ENCODE measurements at places on chromosomes 2 and 18. TPM values are rescaled to one million over a fixed set of nuclear protein-coding genes. Genes with fewer than 3 reads are reported as not detected.
A peak's percentile ranks its signal among the peaks of the same experiment; 100 is the strongest.

GRCh38 chr2:65015731-65016130, 26.5 kb downstream of the SLC1A4 start:
- H3K4me1 ChIP-seq, result no peaks in the 10 kb centered on the region
- DNase-seq, result no peak

DNA sequence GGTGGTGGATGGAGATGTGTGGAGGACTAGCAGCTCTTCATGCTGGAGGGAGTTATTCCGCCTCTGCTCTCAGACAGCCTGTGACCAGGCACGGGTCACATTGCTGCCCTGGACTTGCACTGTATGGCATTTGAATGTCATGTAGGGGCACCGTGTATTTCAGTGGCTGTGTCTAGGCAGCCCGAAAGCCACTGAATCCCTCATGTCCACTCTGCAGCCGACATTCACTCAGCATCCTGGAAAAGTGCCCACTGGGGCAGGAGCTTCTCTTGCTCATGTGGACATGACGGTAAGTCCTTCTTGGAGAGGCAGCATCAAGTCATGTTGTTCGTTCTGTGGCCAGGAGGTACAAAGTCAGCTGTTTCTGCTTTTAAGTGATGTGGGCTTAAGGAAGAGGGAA, 127.9 kb downstream of the SH3RF3 start:
- no peaks in the 10 kb centered on the region for H3K4me1 ChIP-seq
- no peaks in the 10 kb centered on the region for H3K36me3 ChIP-seq
- H3K4me3 ChIP-seq, result no peak overlapping the region
- no peaks in the 10 kb centered on the region for H3K27me3 ChIP-seq
- DNase-seq, result no peak

GRCh38 chr18:23828426-23828825, 139.2 kb downstream of the LAMA3 start:
- H3K4me3 ChIP-seq, result no peak overlapping the region
- H3K27ac ChIP-seq, result peak overlapping the region; percentile 70
- DNase-seq, result peak; percentile 4
- no peaks in the 10 kb centered on the region for H3K36me3 ChIP-seq
- H3K27me3 ChIP-seq, result no peaks in the 10 kb centered on the region
- H3K4me1 ChIP-seq, result peaks cover 15% of the 10 kb centered on the region

DNA sequence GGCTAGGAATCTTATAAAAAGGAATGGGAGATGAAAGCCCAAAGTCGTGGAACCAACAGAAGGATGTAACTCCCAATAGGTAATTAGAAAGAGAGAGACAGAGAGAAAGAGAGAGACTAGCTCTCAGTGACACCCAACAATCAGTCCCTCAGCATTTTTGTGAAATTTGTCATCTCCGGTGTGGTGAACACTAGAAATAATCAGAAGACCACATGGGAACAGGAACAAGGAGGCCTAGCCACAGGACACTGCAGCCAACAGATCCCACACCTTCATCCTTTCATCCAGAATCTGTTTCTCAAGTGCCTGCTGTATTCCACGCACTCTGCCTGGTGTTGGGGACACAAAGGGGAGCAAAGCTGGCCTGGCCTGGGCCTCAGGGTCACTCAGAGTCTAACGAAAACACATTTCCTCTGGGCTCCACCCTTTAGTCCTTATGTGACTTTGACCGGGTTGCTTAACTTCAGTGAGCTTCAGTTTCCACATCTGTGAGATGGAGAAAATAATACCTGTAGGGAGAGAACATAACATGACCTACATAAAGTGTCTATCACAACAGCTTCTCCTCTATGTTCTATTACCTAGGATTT, 53.1 kb downstream of the EHD3 start:
- no peaks in the 10 kb centered on the region for H3K36me3 ChIP-seq
- H3K4me3 ChIP-seq, result no peak overlapping the region
- H3K27ac ChIP-seq, result no peak overlapping the region
- DNase-seq, result no peak
- H3K4me1 ChIP-seq, result no peaks in the 10 kb centered on the region

DNA sequence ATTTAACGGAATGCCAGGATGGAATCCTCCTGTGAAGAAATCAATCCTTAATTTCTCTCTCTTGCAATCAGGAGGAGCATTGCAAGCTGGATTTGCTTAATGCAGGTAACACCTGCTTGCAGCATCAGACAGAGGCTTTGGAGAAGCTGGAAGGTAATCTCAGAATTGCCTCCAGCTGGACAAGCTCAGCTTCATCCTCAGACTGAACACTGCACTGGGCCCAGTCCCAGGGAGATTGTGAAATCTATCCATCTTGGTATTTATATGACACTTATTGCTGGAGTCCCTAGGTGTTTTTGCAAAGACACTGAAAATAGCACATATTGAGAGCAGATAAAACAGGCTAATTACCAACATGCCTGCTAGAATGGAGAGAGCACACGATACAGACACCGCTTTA, 179.4 kb upstream of the SESTD1 start:
- DNase-seq, result no peak
- H3K27me3 ChIP-seq, result peaks cover 6% of the 10 kb centered on the region
- H3K27ac ChIP-seq, result no peak overlapping the region
- no peak overlapping the region for H3K4me3 ChIP-seq
- no peaks in the 10 kb centered on the region for H3K4me1 ChIP-seq

Gene CPO
- total RNA-seq, result not detected

DNA sequence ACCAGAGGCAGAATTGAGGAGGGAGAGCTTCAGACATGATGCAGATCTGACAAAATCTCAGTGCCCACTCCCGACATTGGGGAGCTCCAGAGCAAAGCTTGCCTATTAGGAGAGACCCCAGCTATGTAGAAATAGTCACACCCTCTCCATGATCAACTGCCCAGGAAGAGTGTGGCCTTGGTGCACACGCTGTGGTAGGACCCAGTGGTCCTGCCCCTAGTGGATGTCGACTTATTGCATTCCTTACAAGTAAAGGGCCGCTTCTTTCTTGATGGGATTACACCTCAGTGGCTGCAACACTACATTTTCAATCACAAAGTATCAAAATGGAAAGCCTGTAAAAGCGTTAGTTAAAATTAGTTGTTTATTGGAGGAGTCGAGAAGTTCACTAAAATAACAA, 64.2 kb downstream of the VRK2 start:
- H3K27me3 ChIP-seq, result no peaks in the 10 kb centered on the region
- no peak for DNase-seq
- no peak overlapping the region for H3K4me3 ChIP-seq
- no peaks in the 10 kb centered on the region for H3K36me3 ChIP-seq

Gene IL37
- total RNA-seq, result not detected

GRCh38 chr2:136243638-136244535, 125.9 kb upstream of the CXCR4 start:
- peaks cover 29% of the 10 kb centered on the region for H3K4me1 ChIP-seq
- H3K27ac ChIP-seq, result no peak overlapping the region
- H3K36me3 ChIP-seq, result no peaks in the 10 kb centered on the region
- no peaks in the 10 kb centered on the region for H3K27me3 ChIP-seq

DNA sequence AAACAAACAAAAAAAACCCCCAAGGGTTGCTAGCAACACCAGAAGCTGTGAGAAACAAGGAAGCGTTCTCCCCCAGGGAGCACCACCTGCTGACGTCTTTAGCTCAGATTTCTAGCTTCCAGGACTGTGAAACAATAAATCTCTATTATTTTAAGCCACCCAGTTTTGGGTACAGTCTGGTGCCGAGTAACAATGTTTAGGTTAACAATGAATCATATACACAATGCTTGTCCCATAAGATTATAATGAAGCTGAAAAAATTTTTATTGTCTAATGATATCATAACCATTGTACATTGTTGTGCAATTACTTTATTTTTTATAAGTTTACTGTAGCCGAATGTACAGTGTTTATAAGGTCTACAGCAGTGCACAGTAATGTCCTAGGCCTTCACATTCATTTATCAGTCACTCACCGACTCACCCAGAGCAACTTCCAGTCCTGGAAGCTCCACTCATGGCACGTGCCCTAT, 72.1 kb upstream of the CAB39 start:
- H3K4me1 ChIP-seq, result peaks cover 35% of the 10 kb centered on the region
- no peaks in the 10 kb centered on the region for H3K36me3 ChIP-seq
- H3K4me3 ChIP-seq, result no peak overlapping the region
- DNase-seq, result no peak
- H3K27me3 ChIP-seq, result no peaks in the 10 kb centered on the region

Gene RBKS
- total RNA-seq, result 3.0 TPM

DNA sequence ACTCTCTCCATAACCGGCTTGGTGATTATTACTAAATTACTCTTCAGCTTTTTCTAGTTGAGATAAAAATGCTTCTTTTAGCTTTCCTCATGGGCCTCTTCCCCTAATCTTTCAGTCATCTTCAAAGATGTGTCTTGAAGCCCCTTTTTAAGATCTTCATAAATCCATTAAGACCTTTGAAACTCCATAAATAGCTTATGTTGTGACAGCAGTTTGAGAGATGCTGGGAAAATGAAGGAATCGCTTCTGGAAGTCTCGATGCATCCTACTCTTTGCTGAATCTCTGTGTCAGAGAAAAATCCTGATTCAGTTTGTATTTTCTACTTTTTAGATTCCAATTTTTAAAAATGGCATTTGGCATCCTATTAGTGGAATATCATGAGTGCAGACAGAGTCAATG, 13.0 kb downstream of the SCYGR4 start:
- H3K4me1 ChIP-seq, result no peaks in the 10 kb centered on the region
- no peak overlapping the region for H3K4me3 ChIP-seq
- no peak overlapping the region for H3K27ac ChIP-seq
- H3K27me3 ChIP-seq, result peaks cover 4% of the 10 kb centered on the region
- H3K36me3 ChIP-seq, result no peaks in the 10 kb centered on the region

Gene SERPINB12
- not detected for total RNA-seq

DNA sequence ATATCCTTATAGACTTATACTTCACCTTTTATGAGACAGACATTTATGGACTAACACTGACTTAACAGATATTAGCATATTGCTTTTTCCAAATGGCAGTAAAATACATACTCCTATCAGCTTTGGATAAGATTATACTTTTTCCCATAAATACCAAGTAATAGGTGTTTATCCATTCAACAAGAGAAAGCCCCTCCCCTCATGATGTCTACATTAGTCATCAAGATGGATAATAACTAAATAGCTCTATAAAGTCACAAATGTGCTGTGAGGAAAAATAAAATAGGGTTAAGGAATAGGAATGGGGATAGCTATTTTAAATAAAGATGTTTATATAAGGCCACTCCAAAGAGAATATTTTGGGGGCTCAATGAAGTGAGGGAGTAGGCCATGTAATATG, 39.4 kb downstream of the CSRNP3 start:
- H3K27ac ChIP-seq, result no peak overlapping the region
- no peak for DNase-seq
- H3K27me3 ChIP-seq, result no peaks in the 10 kb centered on the region
- H3K36me3 ChIP-seq, result no peaks in the 10 kb centered on the region
- H3K4me3 ChIP-seq, result no peak overlapping the region

DNA sequence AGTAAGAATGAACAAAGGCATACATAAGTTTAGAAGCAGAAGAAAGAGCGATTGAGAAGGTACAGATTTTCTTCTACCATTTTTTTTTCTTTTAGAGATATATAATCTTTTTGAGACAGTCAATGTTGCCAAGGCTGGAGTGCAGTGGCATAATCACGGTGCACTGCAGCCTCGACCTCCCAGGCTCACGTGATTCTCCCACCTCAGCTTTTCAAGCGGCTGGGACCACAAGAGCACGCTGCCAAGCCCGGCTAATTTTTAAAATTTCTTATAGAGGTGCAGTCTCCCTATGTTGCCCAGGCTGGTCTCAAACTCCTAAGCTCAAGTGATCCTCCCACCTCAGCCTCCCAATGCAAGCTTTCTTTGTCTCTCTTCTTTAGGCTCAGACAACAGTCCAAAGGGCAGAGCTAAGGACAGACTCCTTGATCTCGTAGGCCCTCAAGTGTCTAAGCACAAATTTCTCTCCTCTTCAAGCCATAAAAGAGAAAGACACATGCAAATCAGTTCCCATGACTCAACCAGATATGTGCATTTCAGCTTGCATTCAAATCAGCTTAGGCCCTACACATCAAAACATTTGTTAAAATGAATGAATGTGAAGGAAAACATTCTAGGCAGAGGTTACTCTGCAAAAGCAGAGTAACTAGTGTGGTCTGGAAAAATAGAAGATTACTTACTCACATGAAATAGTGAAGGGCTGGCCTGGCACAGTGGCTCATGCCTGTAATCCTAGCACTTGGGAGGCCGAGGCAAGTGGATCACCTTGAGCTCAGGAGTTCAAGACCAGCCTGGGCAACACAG, 18.0 kb downstream of the ITSN2 start:
- H3K27me3 ChIP-seq, result no peaks in the 10 kb centered on the region
- DNase-seq, result no peak
- peaks cover 35% of the 10 kb centered on the region for H3K4me1 ChIP-seq

GRCh38 chr2:229084447-229084846, 186.6 kb downstream of the PID1 start:
- no peak overlapping the region for H3K4me3 ChIP-seq
- no peaks in the 10 kb centered on the region for H3K4me1 ChIP-seq
- H3K36me3 ChIP-seq, result no peaks in the 10 kb centered on the region
- no peak overlapping the region for H3K27ac ChIP-seq
- DNase-seq, result no peak

DNA sequence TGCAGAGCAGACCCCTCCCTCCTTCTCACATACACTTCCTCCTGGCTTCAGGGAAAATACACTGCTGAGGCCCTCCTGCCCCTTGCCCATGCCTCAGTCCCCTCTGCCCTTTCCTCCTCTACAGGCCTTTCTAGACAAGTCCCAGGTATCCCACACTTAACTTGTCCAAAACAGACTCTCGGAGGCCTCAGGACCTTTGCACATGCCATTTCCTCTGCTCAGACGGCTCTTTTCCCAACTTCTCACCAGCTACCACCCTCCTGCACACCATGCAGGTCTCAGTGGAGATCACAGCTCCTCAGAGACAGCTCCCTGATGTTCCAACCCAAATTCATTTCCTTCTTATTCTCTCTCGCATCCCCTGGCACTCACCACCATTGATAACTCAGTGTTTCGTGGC, 11.7 kb downstream of the TBC1D8 start:
- no peak overlapping the region for H3K27ac ChIP-seq
- no peaks in the 10 kb centered on the region for H3K27me3 ChIP-seq
- no peaks in the 10 kb centered on the region for H3K36me3 ChIP-seq
- no peak for DNase-seq
- H3K4me1 ChIP-seq, result no peaks in the 10 kb centered on the region

Data from CD4-positive, alpha-beta T cell (primary cell).